Femur (tissue), 1 donor: ENCODE measurements at places on chromosomes 7 and 10.

- DNase-seq: no peak
Measured at GRCh38 chr7:28774261-28774988, 183.7 kb downstream of the TRIL start.

DNA sequence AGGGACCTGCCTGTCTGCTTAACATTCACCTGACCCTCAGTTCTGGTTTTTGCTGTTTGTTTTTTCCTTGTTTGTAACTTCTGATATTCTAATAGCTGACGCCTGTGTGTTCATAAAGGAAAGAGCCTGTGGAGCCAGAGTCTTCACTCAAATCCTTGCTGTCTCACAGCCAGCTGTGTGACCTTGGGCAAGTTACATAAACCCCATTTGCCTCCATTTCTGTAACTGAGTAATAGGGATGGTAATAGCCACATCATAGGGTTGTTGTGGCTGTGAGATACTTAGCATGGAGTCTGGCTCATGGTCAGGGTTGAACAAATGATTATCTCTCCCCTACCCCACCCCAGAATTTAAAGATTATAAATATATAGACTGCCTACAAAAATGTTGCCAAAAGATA is 27.0 kb downstream of the WBP1L start:
- DNase-seq: no peak

DNA sequence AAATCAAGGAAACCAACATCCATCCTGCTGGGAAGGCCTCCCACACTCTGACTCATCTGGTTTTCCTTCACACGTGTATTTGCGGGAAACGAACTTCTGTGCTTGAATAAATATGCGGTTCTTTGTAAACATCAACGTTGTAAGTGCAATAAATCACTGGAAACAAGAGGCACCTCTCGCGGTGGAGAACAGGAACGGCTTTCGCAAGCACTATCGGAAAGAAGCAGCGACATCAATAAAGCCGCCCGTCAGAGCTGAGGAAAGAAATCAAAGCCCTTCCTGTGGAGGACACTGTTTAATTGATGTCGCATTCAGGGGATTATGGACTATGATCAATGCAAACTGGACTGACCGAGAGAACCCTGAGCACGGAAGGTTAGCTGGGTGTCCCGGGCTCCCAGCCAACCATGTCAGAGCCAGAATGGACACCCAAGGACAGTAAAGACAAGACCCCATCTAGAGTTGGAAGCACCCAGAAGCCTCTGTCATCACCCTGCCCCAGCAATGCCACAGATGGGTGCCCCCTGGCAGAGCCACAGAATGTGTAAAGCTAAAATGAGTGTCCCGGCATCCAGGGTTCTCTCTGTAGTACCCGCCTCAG is 37.6 kb downstream of the OAT start:
- DNase-seq: no peak

- no peak for DNase-seq
Measured at GRCh38 chr7:113431406-113431805, 313.1 kb upstream of the SMIM30 start.

GRCh38 chr10:130761788-130762301 is 549.7 kb downstream of the TCERG1L start:
- no peak for DNase-seq
